Activated CD8-positive, alpha-beta memory T cell treated with anti-CD3 and anti-CD28 coated beads, Interleukin-2, amount 50 U/mL, for 4 hours (primary cell): ENCODE measurements at places on chromosomes 4 and X.

DNA sequence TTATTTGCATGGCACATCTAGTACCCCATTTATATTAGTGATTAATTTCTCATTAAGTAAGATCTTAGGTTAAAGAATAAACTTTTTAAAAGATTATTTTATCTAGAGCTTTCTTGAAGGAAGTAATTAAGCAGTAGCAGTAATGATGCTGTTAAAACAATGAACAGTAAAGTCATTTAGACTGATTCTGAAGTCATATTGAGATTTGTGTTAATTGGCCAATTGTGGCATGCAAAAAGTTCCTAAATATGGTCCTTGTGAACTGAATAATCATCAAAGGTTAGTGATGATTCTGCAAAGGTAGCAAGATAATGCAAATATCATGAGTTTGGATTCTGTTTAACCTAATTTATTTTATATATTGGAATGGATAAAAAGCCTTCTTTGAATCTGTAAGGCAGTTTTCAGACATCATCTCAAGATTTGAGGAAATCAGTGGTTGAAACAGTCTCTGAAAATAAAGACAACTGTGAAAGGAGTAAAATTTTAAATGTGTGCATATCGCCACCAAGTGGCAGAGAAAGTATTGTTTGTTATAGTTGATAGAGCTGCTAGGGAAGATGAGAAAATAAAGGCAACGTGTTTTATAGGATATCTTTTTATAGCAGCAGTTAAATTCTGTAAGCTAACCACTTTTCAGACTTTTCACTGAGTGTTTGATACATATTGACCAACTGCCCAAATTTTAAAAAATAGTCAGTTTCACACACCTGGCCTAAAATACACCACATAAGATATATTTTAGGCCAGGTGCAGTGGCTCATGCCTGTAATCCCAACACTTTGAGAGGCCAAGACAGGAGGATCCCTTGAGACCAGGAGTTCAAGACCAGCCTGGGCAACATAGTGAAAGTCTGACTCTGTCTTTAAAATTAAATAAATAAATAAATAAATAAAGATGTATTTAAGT is 79.6 kb downstream of the CCKAR start:
- DNase-seq = no peak

GRCh38 chrX:30309139-30309571 is at the start of gene NR0B1:
NR0B1 (minus strand) TSS chrX:30309390; CDS start chrX:30309363, 27 bp downstream.
- no peak for DNase-seq

GRCh38 chr4:9943761-9944160 is 77.5 kb downstream of the SLC2A9 start:
- no peak for DNase-seq

- DNase-seq = no peak
These were observed 23.4 kb upstream of the ENPEP start for GRCh38 chr4:110452546-110452945.

GRCh38 chr4:67721770-67722597 is 21.0 kb upstream of the UBA6 start:
- DNase-seq = no peak

- DNase-seq = no peak
These were observed 2.8 kb downstream of the PCDH19 start for GRCh38 chrX:100407147-100407783.

DNA sequence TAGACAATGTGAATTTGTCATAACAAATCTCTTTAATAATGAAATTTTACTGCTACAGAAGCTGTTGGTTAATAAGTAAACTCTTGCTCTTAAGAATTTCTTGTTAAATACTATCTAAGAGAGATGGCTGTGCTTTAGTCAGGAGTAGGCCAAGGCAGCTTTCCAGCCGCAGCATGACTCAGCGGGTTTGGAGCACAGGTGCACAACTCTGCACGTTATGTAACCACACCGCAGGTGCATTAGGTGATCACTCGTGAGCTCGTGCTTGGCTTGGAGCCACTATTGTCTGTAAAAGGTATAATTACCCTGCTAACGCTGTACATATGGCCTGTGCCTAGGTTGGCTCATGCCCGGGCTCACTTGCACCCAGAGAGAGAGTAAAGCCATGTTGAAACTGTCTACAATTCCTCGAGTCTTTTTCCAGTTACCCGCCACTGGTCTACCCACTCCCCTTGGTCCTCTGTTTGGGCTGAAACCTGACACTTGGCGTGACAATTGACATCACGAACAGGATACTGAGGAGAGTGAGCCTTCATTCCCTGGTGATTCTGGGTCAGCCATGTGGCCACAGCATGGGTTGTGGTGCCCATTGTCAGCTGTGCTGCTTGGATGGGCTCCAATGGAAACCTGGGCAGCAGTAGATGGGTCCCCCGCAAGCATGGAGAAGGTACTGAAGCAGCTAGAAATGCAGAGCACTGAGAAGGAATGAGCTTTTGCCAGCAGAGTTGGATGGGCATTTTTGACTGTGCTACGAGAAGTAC is 18.4 kb upstream of the ANAPC4 start:
- no peak for DNase-seq

GRCh38 chrX:72057849-72058248 is 73.9 kb downstream of the RTL5 start:
- no peak for DNase-seq

- DNase-seq = no peak
These were observed 158.3 kb downstream of the LDB2 start for GRCh38 chr4:16739997-16740624.

DNA sequence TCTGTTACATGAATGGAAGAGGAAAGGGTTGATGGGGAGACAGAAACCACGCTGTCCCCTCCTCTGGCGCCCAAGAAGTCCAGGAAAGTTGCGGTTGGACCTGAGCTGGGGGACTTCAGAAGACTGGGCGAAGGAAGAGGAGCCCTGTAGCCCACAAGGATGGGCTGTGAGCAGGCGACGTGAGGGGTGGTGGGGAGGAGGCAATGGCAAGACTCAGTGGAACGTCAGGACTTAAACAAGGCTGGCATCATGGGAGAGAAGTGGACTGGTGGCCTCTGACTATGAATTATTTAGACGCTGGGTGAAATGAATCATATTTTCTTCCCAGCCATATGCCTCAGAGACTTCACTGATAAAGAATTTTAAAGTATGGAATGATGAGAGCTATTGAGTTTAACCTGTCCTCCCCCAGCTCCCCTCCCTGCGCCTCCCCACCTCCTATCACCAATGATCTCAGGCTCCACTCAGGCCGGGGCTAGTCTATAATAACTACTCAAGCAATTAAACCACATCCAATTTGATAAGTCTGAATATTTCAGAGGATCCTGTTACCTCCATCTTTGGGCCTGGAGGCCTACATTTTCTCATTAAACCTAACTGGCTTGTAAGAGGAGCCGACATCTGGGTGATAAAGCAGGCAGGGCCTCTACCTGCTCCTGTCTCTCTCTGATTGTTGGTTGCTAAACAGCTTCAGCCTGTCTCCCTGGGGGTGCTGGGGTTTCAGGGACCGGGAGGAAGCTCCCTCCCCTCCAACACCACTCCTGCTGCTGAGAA is 63.6 kb downstream of the SMIM20 start:
- DNase-seq = no peak

DNA sequence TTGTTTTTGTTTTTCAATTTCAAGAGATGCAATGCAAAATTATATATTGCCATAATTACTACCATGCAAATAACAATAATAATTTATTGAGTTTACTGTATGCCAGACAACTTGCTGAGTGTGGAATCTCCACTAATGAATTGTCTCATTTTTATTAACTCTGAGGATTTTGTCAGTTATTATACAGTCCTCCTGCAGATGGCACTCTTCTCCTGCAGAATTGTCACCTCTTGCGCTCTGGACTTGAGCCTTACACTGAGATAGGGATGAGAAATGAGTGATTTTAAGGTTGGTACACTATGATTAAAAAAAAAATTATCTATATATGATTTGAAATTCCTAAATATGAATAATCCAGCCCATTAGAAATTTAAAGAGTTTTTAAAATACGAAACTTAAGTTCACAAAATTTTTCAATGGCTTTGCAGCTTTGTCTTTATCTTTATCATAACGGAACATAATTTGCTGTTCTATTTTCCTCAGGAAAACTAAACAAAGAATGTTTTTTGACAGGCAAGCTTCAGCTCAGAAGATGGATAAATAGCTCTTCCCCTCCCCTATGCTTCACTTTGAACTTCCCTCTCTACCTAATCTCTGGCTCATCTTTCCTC is 12.7 kb upstream of the PAQR3 start:
- DNase-seq = peak; percentile 21

- no peak for DNase-seq
These were observed at the start of gene AADAT for GRCh38 chr4:170089668-170090351. AADAT (minus strand) TSS chr4:170089956; CDS start chr4:170089690, 266 bp downstream.

DNA sequence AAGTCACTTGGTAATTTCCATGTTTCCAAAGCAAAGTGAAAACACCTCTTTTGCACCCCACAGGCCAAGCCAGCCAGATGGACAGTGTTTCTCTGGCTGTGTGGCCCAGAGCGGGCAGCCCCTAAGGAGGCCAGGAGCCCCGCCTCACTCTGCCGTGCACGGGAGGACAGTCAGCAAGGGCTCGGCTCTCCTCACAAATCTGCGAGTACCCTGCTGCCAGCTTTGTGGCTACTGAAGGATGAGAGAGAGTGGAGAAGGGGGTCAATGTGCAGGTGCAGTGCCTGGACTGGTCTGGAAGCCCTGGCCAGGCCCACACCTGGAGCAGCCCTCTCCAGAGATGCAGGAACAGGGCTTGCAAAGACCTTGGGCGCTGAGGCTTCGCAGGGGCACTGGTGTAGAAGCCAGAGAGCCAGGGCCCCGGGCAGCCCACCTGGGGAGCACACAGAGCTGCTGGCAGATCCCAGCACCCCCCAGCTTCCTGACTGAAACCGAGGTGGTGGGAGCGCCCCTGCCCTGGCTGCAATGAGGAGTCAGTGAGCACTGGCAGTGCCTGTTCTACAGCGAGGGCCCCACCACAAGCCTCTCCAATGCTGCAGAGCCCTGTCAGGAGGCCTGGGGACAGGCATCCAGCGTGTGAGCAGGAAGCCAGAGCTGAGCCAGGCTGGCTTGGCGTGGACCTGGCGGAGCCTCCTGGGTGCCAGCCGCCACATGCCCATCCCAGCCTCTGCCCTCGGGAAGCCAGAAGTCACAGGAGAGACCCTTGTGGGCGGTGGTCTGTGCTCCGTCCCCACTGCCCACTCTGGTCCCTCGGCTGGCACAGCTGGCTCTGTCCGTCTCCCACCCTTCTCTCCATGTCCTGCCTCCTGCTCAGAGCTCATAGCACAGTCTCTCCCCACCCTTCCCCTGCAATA is 3.9 kb downstream of the SPON2 start:
- DNase-seq = no peak

GRCh38 chrX:120304256-120304655 is 7.0 kb downstream of the TMEM255A start:
- DNase-seq = no peak

DNA sequence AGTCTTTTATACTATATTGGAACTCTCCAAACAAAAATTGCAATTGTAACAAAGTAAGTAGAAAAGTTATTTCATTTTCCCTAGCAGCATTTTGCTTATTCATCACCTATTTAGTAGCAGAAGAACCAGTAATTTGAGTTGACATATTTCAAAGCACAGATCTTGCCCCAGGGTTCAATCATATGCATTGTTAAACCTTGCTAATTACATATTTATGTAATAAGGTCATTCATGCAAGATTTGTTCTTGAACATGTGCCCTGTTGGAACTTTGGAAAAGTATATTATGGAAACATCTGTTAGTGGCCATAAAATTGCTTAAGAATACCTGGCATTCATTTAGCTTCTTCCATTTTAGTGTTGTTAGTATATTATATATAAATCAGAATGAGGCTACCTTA is 191.7 kb downstream of the TLL1 start:
- DNase-seq = no peak

- no peak for DNase-seq
These were observed 126.7 kb upstream of the SORBS2 start for GRCh38 chr4:185938654-185939053.

GRCh38 chr4:20883231-20883630 is 183.0 kb downstream of the PACRGL start:
- no peak for DNase-seq

DNA sequence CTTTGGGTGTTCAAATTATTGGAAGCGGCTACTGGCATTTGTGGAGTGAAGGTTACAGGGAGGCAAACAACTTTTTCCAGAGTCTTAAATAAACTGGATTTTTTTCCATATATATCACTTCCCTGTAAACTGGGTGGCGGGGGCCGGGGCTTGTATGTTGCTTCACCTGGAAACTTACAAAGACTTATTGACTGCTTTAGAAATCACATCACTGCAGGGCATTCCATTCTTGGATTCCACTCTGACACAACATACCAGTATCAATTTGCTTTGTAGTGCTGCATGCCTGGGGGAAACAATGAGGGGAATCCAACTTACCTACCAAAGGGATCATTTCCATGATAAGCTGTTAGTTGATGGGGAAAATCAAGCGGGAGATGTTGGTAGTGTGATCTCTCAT is 21.7 kb upstream of the FAM156A start:
- DNase-seq = no peak

GRCh38 chr4:120873554-120873953 is 49.0 kb downstream of the PRDM5 start:
- DNase-seq = no peak

GRCh38 chr4:55107054-55107453 is 18.3 kb downstream of the KDR start:
- no peak for DNase-seq

DNA sequence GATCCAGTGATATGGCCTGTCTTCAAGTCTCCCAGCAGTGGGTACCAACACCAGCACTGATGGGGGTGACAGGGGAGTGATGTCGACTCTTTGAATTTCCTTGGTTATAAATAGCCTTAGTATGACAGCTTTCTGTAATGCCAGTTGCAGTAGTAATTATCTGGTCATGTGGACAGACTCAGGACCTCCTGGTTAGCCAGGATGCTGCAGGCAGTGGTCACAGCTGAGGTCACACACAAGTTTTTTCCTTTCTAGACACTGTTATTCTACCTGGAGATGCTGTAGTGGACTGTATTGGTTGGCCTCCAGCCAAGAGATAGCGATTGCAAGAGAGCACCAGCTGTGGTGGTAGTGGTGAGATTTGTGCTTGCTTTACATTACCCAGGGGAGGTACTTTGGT is 63.6 kb downstream of the UPRT start:
- DNase-seq = no peak

GRCh38 chr4:153433754-153434105 is 32.4 kb upstream of the TMEM131L start:
- DNase-seq = no peak

DNA sequence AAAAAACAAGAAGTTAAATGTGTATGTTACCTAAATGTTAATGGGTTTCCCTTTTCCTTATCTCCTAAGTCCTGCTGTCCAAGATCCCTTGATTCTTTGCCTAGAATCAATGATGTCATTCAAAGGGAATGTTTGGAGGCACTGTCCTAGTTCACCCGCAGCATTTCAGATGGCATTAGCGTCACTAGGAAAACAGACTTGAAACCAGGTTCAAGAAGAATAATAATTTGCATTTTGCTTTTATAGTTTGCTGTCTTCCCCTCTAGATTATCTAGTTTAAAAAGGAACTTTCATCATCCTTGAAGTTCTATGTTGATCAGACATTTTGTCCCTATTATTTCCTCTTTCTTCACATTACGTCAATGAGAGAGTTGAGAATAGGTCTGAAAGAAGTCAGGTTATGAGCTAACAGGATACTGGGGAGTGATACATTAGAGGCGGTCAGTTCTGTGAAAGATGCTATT is 234.1 kb upstream of the PGRMC2 start:
- DNase-seq = no peak

- DNase-seq = no peak
These were observed 111.1 kb upstream of the ACSL4 start for GRCh38 chrX:109843963-109844751.

- no peak for DNase-seq
These were observed 166.1 kb upstream of the NUDT6 start for GRCh38 chr4:123088501-123088900.
